ENCODE measurements at places on chromosomes 6 and 20.

- no peak for DNase-seq
Observed at GRCh38 chr20:53080687-53080962, 108.5 kb downstream of the TSHZ2 start.

GRCh38 chr6:123415844-123416468, 220.8 kb downstream of the TRDN start:
- peak; percentile 62 for DNase-seq

DNA sequence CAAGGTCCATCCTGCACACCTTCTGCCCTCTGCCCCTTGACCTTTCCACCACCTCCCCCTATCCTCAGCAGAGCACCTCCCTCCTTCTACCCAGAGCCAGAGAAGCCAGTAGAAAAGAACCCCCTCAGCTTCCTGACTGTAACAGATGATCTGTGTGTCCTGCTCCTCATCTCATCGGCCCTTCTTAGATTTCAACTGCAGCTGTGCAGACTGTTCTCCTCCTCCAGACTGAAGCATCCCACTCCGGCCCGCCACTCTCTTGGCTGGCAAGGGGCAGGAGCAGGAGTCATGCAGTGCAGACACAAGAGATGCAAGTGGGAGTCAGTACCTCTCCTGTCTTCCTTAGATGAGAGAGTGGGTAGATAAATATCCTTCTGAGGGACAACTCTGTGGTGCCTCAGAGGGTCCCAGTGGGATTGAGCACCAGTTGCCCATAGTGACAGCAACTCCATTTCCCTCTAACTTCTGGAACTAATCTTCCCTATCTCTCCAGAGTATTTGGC, 163.5 kb upstream of the MLN start:
- DNase-seq, result no peak

DNA sequence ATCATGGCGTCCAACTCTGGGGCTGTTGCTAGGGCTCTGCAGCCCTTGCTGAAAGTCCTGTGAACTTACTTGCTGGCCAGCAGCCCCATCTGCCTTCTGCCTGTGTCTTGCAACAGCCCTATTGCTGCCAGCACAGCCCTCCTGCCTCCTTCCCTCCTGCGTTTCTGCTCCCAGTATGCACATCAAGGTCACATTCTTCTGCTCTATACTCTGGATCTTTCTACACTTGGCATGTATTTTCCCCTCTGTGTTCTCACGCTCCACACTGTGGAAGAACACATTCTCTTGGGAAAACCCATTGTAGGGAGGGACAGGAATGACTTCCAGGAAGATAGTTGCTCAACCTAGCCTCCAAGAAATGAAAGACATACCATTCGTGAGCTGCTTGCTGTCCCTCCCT, 80.9 kb upstream of the PHACTR2 start:
- peak; percentile 25 for DNase-seq

- no peak for DNase-seq
Observed at GRCh38 chr6:87364602-87365252, 20.1 kb downstream of the C6orf163 start.

GRCh38 chr6:116145803-116146675, 20.1 kb upstream of the COL10A1 start:
- peak; percentile 32 for DNase-seq

- no peak for DNase-seq
Observed at GRCh38 chr6:161412795-161413194, 138.9 kb upstream of the AGPAT4 start.

GRCh38 chr6:106194949-106195921, 109.1 kb downstream of the PRDM1 start:
- peak; percentile 52 for DNase-seq

DNA sequence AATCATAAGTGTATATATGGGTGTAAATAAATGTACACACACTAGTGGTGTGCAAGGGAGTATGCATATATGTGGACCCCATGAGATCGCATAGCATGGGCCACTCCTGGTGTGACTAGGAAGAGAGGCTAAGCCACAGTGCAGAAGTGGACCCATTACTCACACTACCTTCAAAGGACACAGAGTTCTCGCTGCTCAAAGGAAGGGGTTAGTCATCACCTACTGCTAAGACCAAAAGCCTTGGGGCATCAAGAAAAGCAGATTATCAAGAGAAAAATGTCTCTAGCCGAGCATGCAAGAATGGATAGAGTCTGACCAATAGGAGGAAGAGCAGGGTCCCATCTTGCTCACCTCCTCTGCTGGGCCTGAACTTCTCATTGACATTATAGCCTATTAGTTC, 195.5 kb downstream of the MAFB start:
- DNase-seq, result peak; percentile 61

GRCh38 chr6:39776581-39776980, 15.6 kb upstream of the DAAM2 start:
- DNase-seq, result no peak

- no peak for DNase-seq
Observed at GRCh38 chr6:128276311-128276710, 244.1 kb downstream of the PTPRK start.

DNA sequence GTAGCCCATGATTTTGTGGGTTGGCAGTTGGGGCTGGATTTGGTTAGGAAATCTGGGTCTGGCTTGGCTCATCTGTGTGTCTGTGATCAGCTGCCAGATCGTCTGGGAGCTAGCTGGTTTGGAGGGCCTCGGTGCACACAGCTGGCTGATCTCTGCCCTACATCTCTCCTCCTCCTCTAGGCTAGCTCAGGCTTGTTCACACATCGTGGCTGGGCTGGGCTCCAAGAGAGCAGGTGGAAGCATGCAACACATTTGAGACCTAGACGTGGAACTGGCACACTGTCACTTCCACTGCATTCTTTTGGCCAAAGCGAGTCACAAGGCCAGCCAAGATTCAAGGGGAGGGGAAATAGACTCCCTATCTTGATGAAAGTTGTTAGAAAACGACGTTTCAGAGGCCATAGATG, 15.9 kb downstream of the NDUFAF5 start:
- peak; percentile 91 for DNase-seq

DNA sequence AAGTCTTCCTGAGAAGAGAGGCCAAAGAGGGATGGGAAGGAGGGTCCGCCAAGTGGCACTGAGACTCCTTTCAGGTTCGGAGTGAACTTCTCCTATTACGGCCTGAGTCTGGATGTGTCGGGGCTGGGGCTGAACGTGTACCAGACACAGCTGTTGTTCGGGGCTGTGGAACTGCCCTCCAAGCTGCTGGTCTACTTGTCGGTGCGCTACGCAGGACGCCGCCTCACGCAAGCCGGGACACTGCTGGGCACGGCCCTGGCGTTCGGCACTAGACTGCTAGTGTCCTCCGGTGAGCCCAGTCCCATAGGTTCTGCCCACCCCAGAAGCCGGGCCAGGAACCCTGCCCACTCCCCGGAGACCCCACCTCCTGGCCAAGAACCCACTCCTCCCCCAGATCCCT, 4.1 kb downstream of the SLC22A7 start:
- DNase-seq, result no peak

GRCh38 chr6:73983367-73983766, 287.4 kb downstream of the CD109 start:
- DNase-seq, result no peak

DNA sequence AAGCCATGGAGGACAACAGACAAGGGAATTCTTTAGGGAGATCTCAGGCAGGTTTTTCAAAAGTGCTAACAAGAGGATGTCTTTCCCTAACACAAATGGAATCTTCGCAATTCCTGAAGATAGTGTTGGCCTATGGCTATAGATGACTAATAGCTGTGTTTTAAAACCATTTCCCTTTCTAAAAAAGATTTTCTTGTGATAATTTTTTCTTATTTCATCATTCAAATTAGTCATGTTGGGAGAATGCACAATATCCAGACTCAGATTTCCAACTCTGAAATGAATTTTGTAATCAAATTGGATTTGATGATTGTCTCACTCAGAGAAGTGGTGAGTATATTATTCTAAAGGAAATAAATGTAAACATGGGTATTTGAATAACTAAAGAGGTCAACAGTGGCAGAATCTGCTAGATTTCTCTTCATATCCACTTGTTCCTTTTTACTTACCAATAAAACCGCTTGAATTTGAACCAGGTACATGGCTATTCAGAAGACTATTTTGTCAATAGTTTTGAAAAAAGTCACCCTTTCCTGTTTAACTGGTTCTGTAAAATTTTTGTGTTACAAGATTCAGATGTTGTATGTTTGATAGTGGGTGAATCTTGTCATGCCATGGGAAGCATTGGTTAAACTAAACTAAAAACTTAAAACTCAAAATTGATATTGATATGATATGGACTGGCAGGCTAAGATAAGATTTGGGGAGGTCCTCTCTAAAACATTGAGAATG, 1223.7 kb upstream of the EYS start:
- DNase-seq, result peak; percentile 47

GRCh38 chr20:46870041-46870440, 24.6 kb upstream of the EYA2 start:
- no peak for DNase-seq

DNA sequence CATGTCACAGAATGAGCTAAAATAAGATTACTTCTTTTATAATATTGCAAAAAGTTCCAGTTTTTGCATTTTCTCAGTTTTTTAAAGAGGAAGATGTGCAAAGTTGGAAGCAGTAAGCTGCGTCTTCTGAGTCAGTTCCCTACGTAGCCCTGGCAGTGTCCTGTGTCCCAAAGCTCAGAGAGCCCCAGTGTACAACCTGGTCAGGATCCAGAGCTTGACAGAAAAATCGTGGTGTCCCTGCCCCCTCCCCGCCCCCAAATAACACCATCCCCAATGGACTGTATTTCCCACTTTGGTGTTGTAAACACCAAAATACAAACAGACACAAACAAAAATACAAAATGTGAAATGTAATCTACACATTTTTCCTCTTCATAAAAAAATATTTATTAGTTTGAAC, 4.6 kb downstream of the SLC2A4RG start:
- no peak for DNase-seq

DNA sequence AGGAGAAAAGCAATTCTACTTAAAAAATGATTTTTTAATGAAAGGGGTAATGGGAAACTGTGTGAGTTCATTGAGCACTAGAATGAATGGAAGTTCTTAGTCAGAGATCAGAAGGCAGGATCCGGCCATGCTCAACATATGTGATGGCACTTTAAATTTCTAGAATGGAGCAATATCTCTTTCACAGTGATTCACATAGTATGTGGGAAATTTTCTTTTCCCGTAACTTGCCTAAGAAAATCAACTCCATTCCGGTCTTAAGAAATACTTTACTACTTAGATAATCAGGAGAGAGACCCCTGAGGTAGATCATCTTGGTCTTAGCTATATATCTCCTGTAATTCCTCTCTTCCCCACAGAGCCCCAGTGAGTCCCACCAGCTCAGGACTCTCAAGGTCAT, 131.8 kb downstream of the SCML4 start:
- peak; percentile 41 for DNase-seq

- DNase-seq, result peak; percentile 30
Observed at GRCh38 chr6:106141441-106142237, 55.5 kb downstream of the PRDM1 start.

DNA sequence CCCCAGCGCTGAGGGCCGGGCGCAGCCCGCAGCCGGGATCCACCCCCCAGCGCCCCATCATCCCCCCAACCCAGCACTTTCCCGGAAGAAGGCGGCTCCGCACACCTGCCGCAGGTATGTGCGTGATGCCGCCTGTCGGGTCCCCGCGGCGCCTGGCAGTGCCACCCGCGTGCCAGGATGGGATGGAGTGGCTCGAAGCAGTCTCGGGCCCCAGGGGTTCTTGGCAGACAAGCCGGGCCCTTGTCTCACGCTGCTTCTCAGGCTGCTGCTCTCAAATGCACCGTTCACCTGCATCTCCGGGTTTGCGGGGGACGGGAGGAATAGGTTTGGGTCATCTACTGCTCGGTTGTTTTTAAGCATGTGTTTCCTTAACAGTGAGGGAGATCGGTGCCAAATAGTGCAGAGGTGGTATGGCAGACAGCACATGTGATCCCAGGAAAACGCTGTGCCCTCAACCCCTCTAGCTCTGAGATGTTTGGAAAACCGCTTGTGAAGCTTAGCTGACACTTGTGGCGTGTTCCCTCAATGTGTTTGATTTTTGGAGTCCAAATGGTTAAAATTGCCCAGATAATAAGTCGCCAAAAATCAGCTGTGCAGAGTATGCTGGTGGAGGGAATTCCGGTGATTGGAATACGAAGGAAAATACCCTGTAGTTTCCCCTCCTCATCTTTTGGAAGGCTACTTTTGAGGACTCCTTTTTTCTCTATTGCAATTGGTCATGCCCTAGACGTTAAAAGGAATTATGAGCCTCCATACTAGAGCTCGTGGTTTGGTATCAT, 926 bp downstream of the MYLIP start:
- DNase-seq, result peak; percentile 16

GRCh38 chr6:135250234-135250633, 69.1 kb downstream of the MYB start:
- DNase-seq, result no peak

DNA sequence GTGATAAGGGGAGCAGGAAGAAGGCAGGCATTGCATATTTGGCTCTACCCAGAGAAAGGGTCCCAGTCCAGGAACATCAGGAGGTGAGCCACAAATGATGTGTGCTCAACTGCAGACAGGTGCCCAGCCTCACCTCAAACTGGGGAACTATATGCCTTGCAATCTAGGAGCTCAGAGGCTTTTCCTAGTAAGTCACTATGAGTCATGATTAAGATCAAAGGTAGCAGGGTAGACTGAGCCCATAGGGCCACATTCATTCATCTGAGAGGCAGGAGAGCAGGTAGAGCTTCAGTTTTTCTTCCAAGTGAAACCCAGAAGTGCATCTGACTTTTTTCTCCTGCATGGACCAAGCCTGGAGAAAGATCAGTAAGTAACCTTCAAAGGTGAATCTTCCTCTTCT, 31.3 kb downstream of the MARCKS start:
- no peak for DNase-seq

DNA sequence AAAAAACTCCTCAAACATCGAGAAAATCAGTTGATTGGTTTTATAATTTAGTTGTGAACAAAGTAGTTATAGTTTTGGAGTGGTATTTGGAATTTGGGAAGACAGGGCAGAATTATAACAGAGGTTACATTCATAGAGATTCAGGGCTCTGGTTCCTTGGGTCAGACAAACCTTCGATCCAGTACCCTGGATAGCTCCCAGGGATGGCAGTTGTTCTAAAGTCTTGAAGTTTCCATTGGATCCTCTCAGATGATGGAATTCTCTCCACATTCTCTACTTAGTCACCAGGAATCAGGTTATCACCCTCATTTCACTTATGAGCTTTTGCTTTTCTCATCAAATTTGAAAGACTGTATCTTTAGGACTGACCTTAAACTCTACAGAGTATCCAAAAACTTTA, 285.1 kb downstream of the CENPW start:
- DNase-seq, result peak; percentile 55

DNA sequence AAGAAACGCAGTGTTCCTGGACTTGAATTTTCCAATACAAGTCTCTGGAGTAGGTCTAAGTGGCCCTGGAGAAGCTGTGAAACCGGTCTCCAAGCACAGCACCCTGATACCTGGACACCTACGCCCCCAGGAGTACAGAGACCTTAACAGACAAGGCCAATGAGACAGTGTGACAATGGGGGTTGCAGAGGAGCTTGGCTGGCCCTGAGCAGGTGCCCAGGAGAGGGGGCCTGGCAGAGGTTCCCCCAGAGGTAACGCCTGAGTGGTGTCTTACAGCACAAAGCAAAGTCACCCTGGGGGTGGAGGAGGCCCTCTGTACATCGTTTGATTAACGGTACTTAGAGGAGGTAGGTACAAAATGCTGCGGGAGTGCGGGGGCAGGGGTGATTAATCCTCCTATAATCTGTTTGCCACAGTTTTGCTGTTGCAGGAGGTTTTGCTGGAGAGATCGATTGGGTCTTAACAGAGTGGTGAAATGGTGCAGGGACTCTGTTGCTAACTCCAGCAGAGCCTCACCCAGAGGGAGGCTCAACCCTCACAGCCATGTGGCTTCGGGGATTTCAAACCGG, 37.3 kb upstream of the APCDD1L start:
- DNase-seq, result no peak

- no peak for DNase-seq
Observed at GRCh38 chr6:25351485-25351884, 72.3 kb downstream of the CARMIL1 start.

- DNase-seq, result no peak
Observed at GRCh38 chr20:51262240-51262639, 239.3 kb upstream of the KCNG1 start.
